ENCODE measurements at places on chromosomes 1 and 21. TPM values are rescaled to one million over a fixed set of nuclear protein-coding genes. Genes with fewer than 3 reads are reported as not detected.

The C1orf226 gene
- total RNA-seq, result 54.0 TPM

The CR1L gene
- not detected for total RNA-seq

The WNT4 gene
- total RNA-seq, result 2.5 TPM

The SIPA1L2 gene
- 53.6 TPM for total RNA-seq

The F13B gene
- not detected for total RNA-seq

The SERPINC1 gene
- 0.29 TPM for total RNA-seq

The CRP gene
- total RNA-seq, result not detected

The MATN1 gene
- total RNA-seq, result not detected

The RNU1-1 gene
- total RNA-seq, result 1,159 TPM

The OR2L3 gene
- total RNA-seq, result not detected

The CLDN17 gene
- not detected for total RNA-seq

The PRDM16 gene
- 0.79 TPM for total RNA-seq

The TINAGL1 gene
- total RNA-seq, result 116 TPM

The DTL gene
- total RNA-seq, result 5.2 TPM
